HepG2 (cell line): ENCODE measurements at places on chromosomes 16 and 17. TPM values are rescaled to one million over a fixed set of nuclear protein-coding genes. Genes with fewer than 3 reads are reported as not detected.

The KRT222 gene
- total RNA-seq = not detected in 2 replicates

The GDPD1 gene
- total RNA-seq = 3.8 and 7.7 TPM in 2 replicates

The RAB26 gene
- total RNA-seq = 0.45 and 0.86 TPM in 2 replicates

The KRTAP1-5 gene
- total RNA-seq = not detected in 2 replicates

GRCh38 chr16:68767581-68767980, 30.5 kb downstream of the CDH1 start:
- H3K4me1 ChIP-seq = no peaks in the 10 kb centered on the region
- no peak for DNase-seq
- H3K27me3 ChIP-seq = no peaks in the 10 kb centered on the region
- no peak overlapping the region for H3K4me3 ChIP-seq

DNA sequence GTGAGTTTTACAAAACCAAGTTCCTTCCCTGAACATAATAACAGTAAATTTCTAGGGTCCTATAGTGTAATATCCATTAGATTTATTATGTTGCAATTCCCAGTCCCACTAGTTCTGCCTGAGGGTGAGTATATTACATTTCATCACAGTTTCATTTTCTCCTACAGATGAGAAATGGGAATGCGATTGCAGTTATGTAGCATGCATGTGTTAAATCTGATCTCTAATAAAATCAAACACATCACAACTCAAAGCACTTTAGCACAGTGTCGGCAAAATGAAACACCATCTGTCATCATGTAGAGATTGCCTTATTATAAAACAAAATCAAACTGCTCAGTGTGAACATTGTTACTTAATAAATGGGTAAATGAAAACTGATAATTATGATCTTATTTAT, 180.5 kb upstream of the TOX3 start:
- no peak overlapping the region for H3K27ac ChIP-seq
- H3K4me3 ChIP-seq = no peak overlapping the region
- H3K4me1 ChIP-seq = no peaks in the 10 kb centered on the region
- H3K36me3 ChIP-seq = no peaks in the 10 kb centered on the region
- no peaks in the 10 kb centered on the region for H3K27me3 ChIP-seq

GRCh38 chr17:39486242-39486641, 25.0 kb downstream of the CDK12 start:
- DNase-seq = no peak
- H3K36me3 ChIP-seq = peaks cover 30% of the 10 kb centered on the region; the same call in 2 of the 3 replicates
- H3K4me3 ChIP-seq = no peak overlapping the region
- no peaks in the 10 kb centered on the region for H3K4me1 ChIP-seq

- no peaks in the 10 kb centered on the region for H3K36me3 ChIP-seq
- peak overlapping the region; percentile 74 for H3K4me3 ChIP-seq
- no peaks in the 10 kb centered on the region for H3K27me3 ChIP-seq
- peaks cover 80% of the 10 kb centered on the region for H3K4me1 ChIP-seq
- DNase-seq = peak; percentile 89
These were observed 5.6 kb upstream of the NOTUM start for GRCh38 chr17:81966343-81967243.

GRCh38 chr17:28755486-28755885, 11.7 kb downstream of the TRAF4 start:
- no peaks in the 10 kb centered on the region for H3K27me3 ChIP-seq
- H3K27ac ChIP-seq = no peak overlapping the region
- peaks cover 6% of the 10 kb centered on the region for H3K4me1 ChIP-seq
- no peak overlapping the region for H3K4me3 ChIP-seq
- no peak for DNase-seq

DNA sequence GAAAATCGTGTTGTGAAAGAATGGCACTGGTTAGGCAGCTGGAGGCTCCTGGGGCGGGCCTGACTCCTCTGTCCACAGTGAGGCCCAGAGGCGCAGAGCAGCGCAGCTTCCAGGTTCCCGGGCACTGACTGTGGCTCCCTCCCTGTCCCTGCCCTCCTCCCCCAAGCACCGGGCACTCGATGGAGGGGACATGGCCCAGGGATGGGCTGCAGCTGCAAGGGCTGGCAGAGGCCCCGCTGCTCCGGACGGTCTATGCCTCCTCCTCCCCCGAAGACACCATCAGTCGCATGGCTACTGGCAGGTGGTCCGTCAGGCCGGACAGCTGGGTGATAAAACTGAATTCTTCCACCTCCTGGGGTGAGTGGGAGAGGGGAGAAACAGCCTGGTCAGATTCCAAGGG, 50.1 kb downstream of the PRMT7 start:
- H3K36me3 ChIP-seq = peaks cover 27% of the 10 kb centered on the region; the same call in 2 of the 3 replicates
- DNase-seq = no peak
- no peak overlapping the region for H3K27ac ChIP-seq
- H3K27me3 ChIP-seq = peaks cover 4% of the 10 kb centered on the region; the same call in 1 of the 2 replicates
- H3K4me3 ChIP-seq = no peak overlapping the region
- H3K4me1 ChIP-seq = peaks cover 31% of the 10 kb centered on the region

DNA sequence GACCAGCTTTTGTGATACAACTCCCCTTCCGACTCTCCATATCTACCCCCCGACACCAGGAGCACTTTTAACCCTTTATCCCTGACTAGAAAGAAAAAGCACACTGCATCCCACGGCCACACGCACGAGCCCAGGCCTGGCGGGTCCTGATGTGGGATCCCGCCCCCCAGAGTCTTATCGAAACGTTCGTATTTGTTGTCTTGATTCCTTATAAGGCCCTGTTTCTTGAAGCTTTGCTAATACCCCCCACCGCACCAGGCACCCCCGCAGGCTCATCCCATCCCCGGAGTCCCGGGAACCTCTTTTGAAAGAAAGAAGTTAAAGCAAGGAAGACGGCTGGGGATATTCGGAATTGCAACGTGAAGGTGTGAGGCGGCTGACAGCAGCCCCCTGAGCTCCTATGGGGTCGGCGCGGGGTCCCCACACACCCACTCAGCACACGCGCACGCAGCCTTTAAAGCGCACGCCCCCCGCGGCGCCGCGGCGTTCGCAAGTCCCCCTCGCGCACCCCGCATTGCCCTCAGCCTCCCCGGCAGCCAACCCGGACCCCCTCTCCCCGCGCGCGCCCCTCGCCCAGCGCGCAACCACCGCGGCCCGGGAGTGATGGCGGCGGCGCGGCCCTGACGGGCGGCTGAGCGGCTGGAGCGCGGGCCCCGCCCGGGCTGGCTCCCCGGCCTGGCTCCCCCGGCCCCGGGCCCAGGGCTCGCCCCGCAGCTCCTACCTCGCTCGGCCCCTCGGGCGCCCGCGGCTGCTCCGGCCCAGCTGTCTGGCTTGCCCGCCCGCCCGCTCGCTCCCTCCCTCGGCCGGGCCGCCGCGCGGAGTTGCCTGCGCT, 448 bp downstream of the STAT5B start:
- H3K36me3 ChIP-seq = no peaks in the 10 kb centered on the region
- peak overlapping the region; percentile 81 for H3K4me3 ChIP-seq
- H3K4me1 ChIP-seq = peaks cover 66% of the 10 kb centered on the region
- peaks cover 9% of the 10 kb centered on the region; the same call in 2 of the 3 replicates for H3K27me3 ChIP-seq

GRCh38 chr16:86640265-86640843, 62.0 kb downstream of the FOXL1 start:
- H3K27ac ChIP-seq = no peak overlapping the region
- no peak for DNase-seq
- H3K4me1 ChIP-seq = no peaks in the 10 kb centered on the region
- no peaks in the 10 kb centered on the region for H3K36me3 ChIP-seq
- peaks cover 69% of the 10 kb centered on the region; the same call in 2 of the 3 replicates for H3K27me3 ChIP-seq
- no peak overlapping the region for H3K4me3 ChIP-seq

GRCh38 chr17:69733171-69734012, 318.9 kb downstream of the MAP2K6 start:
- no peak overlapping the region for H3K4me3 ChIP-seq
- no peak for DNase-seq
- H3K4me1 ChIP-seq = no peaks in the 10 kb centered on the region
- H3K27ac ChIP-seq = no peak overlapping the region
- no peaks in the 10 kb centered on the region for H3K27me3 ChIP-seq

- H3K4me1 ChIP-seq = peaks cover 85% of the 10 kb centered on the region
- peak overlapping the region; percentile 64 for H3K4me3 ChIP-seq
- H3K27ac ChIP-seq = no peak overlapping the region
- H3K27me3 ChIP-seq = no peaks in the 10 kb centered on the region
These were observed 8.7 kb upstream of the ADGRG1 start for GRCh38 chr16:57619606-57620334.

GRCh38 chr16:85209526-85210121, 97.4 kb upstream of the CIBAR2 start:
- no peak overlapping the region for H3K27ac ChIP-seq
- H3K4me3 ChIP-seq = no peak overlapping the region
- no peaks in the 10 kb centered on the region for H3K36me3 ChIP-seq
- DNase-seq = peak; percentile 34

- no peaks in the 10 kb centered on the region; the same call in 1 of the 2 replicates for H3K36me3 ChIP-seq
- H3K27me3 ChIP-seq = no peaks in the 10 kb centered on the region
- peaks cover 44% of the 10 kb centered on the region for H3K4me1 ChIP-seq
- DNase-seq = no peak
- no peak overlapping the region for H3K4me3 ChIP-seq
These were observed 2.6 kb downstream of the METTL26 start for GRCh38 chr16:633336-634050.
